ENCODE measurements at places on chromosomes 4 and X.

GRCh38 chr4:1325681-1326635, 21.1 kb upstream of the UVSSA start:
- DNase-seq = no peak

- DNase-seq = no peak
Measured at GRCh38 chrX:107324493-107325310, 118.3 kb downstream of the DNAAF6 start.

GRCh38 chr4:108738003-108738706, 24.7 kb downstream of the ETNPPL start:
- DNase-seq = no peak

DNA sequence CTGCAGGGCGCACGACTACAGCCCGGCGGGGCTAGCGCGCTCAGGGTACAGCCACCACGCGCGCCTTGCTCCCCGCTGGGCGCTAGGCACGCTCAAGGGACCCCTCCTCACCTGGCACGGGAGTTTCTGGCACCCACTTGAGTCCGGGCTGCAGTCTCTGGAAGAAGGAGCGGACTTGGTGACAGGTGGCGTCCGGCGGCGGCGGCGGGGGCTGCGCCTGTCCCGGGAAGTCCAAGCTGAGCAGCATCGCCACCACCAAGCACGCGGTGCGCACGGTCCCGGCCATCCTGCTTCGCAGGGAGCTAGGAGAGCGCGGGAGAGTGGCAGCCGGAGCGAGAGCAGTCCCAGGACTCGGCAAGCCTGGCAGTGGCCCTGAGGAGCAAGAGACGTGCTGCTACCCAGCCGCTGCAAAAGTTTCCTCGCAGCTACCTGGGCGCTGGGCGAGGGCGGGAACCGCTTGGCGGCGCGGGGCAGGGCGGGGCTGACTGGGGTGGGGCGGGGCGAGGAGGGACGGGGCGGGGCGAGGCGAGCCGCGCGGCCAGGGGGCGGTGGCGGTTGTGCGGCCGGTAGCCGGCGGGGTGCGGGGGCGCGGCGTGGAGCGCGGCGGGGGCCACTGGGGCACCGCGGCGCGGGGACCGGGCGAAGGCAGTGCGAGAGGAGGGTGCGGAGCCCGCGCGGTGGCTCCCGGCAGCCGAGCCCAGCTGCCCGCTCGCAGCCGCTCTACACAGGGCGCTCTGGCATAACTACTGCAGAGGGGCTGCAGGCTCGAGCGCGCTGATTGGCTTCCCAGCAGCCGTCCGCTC, at the start of gene GPC3:
Gene GPC3, minus strand, starts transcription at position 431 of the 803 bp plus-strand sequence.
- peak; percentile 28 for DNase-seq

DNA sequence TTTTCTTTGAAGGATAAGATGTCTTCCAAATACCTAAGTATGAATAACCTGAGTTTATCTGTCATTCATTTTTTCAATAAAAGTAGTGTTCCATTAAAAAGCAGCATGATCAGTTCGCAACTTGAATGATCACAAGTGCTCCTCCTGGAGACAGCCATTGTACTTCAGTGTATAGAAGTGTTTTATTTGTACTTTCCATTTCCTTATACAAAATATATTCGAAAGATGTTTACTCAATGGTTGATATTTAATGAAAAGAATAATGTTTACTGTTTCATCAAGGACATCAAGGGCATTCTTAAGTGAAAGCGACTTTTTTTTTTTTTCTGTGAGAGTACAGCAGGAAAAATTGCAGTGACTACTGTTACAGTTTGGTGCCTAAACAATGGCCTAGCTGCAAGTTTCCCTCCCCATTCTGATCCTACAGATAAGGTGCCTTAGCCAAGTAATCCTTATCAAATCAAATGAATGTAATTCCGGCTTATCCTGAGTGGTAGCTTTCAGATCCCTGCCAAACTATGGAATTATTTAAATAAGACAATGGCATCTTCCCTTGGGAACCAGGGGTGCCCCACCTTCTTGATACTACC, 69.0 kb upstream of the IL15 start:
- no peak for DNase-seq

DNA sequence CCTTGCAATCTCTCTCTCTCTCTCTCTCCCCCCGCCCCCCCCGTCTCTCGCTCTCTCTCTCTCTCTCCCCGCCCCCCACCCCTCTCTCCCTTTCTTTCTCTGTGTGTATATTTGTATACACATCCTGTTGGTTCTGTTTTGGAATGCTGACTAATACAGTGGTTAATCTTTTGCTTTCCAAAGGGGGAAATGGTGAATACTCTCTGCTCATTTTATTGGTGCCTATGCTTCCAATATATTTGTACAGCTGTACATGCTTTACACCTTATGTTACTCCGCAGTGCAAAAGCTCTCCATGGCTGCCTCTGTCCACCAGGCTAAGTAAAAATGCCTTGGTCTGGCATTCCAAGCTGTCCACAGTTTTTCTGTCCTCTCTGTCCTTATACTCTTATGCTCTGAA, 158.8 kb downstream of the RBMX2 start:
- DNase-seq = no peak

GRCh38 chr4:104728380-104729122, 233.9 kb upstream of the CXXC4 start:
- DNase-seq = no peak

DNA sequence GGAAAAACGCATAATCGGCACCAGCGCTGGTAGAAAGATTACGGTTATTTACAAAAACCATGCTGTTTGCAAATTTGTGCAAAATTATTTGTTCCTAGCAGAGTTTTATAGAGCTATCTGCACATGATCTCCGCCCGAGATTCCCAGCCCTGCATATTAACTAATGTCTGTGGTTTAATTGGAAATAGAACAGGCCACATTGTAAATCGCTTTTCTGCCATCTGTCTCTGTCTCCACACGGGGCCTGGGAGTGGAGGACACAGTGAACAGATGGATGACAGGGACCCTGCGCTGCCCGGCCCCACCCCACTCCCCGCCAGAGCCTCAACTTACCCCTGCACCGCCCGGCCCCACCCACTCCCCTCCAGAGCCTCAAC, 126.9 kb downstream of the FAM53A start:
- no peak for DNase-seq

DNA sequence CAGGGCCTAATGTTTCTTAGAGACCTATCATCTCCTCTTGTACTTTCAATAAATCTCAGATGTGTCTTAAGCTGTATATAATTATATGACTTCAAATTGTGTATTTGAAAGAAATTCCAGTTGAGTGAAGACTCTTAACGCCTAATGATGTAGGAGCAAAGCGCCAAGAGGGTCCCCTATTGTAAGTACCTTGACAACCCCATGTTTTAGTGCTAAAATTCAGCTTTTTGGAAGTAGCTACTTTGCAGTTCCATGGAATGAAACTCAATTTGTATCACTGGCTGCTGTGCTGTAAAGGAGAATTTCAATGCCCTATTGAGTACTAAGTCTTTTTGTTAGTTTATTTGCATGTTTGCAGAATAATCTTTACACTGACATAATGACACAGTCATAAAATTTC, 1826.6 kb upstream of the AGA start:
- DNase-seq = no peak

- no peak for DNase-seq
Measured at GRCh38 chr4:156798438-156798837, 173.2 kb downstream of the PDGFC start.

DNA sequence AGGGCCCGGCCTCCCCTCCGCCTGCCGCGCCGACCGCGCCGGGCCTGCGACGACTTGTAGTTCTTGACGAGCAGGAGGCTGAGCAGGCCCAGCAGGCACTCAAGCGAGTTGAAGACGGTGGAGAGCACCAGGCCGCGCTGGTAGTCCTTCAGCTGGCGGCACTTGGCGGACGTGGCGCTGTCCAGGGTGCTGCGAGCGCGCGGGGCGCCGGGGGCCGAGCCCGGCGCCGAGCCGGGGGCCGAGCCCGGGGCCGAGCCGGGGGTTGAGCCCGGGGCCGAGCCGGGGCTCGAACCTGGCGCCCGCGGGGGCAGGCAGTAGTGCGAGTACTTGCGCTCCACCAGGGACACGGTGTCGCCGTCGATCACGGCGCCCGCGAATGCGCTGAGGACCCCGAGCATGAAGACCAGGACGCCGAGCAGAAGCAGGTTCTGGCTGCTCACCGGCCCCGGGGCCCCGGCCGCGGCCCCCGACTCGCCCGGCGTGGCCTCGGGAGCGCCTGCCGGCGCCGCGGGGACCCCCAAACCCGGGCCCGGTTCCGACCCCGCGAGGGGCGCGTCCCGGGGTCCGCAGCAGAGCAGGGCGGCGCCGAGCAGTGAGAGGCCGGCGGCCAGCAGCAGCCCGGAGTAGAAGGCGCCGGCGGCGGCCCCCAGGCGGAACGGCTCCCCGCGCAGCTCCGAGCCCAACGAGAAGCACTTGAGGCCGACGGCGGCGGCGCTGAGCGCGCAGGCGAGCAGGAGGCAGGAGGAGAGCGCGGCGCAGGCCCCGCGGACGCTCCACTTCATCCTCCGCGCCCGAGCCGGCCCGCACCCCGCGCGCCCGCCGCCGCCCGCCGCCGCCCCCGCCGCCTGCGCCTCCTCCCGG, 584 bp downstream of the TMEM271 start:
- DNase-seq = no peak

- DNase-seq = no peak
Measured at GRCh38 chr4:48247142-48247877, 22.3 kb downstream of the TEC start.

- DNase-seq = no peak
Measured at GRCh38 chr4:53196882-53197771, 168.7 kb downstream of the SCFD2 start.

DNA sequence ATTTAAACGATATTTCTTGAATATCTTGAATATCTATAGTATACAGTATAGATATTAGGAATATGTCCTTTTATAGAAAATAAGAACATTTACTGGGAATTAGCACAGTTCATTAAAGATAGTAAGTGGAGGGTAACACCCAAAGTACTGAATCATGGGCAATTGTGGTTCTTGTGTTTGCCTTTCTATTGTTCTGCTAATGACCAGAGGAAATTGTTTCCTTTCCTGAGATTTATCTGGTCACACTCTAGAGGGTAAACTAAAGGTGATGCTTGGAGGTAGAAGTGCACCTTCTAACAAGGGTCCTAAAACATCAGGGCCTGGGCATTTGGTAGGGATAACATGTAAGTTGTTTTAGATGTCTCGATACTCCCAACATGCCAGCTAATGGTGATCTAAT, 241.3 kb upstream of the SFRP2 start:
- DNase-seq = no peak

GRCh38 chr4:106615961-106616360, 247.4 kb upstream of the GIMD1 start:
- no peak for DNase-seq

DNA sequence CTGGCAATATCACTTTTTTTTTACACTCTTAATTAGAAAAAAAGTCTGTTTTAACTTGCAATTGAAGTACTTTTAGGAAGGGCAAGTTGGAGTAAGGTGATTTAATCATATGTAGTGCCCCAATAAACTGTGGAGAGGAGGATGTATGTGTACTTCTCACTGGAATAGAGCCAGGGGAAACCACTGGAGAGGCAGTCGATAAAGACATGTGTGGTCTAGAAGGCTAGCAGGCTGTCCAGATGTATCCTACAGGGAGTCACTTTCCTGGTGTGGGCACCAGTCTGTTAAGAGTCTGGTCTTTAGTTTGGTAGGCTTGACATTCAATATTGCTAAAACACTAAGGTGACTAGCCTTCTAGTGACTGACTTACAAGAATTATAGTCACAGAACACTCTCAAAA, 9.6 kb upstream of the SGMS2 start:
- DNase-seq = no peak

Measured in T47D (cell line).